ENCODE measurements at places on chromosomes 1 and 21.

DNA sequence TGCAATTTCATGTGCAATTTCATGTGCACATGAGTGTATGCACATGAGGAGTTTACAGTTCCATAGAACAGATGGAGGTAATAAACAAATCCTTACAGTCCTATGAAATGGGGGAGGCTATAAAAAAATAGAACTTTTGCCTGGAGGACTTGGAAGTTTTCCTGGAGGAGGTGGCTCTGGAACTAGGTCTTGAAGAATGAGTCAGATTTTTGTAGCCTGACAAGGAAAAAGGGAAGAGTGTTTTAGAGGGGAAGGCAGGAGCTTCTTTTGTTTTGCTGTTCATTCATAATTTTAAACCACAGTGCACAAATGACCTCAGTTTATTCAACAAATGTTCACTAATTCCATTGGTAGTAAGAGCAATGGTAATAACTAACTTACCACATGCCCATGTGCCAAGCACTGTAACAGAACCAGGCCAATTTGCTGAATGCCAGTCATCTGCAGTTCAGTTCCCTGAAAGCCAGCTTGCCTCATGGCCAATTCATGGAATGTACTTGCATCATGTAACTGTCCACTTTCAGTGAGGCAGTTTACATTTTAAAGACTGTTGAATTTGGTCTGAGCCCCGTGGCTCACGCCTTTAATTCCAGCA is 2.7 kb downstream of the DIO1 start:
- DNase-seq, result no peak

GRCh38 chr1:227622739-227623475 is 59.6 kb downstream of the ZNF678 start:
- DNase-seq, result no peak

DNA sequence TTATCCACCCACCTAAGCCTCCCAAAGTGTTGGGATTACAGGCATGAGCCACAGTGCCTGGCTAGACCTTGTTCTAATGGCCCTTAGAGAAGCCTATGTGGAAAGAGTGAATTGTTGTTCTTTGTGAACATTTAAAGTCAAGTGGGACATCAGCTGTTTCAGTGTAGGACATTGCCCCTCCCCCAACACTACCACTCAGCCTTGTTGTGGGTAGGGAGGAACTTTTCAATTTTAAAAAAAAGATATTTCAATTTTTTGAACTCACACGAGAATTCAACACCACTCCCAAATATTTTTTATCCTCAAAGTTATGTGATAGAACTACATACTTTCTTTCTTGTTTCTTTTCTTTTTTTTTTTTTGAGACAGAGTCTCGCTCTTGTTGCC is 36.7 kb upstream of the TMEM222 start:
- DNase-seq, result no peak

GRCh38 chr1:162599451-162599850 is 32.8 kb upstream of the DDR2 start:
- no peak for DNase-seq

DNA sequence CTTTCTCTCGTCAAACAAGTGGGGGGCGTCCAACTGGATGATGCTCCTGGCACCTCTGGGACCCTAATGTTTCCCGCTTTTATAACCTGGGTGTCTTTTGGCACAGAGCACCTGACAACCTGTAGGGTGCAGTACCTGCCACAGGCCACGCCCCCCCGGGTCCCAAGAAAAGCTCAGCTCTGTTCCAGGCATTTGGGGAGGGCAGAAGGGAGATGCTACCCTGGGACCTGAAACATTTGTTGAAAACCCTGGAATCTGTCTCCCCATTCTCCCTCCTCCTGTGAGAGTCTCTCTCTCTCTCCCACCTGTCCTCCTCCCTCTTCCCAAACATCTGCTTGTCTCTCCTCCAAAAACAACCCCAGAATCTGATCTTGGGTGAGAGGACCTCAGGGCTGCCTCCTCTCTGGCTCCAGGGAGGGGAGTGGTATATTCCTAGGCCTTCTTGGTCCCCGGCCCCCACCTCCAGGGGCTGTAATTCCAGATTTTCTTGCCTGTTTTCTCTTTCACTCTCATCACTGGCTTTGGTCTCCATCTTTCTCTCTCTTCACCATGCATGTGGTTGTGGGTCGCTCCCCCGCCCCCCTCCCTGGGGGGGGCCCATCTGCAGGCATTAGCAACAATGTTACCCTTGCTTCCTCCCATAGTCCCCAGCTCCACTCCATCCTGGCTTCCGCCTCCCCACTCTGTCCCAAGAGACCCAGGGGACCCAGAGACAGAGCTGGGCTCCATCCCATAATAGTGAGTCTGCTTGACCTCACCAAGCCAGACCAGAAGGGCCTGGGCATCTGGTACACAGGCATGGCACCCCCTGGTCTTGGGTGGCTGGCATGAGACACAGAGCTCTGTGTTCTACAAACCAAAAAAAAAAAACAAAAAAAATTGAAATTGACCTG is 4.1 kb downstream of the AHDC1 start:
- DNase-seq, result no peak

All from natural killer cell (primary cell).